ENCODE measurements at places on chromosomes 11 and 22.

GRCh38 chr11:41861838-41862237, 402.4 kb upstream of the LRRC4C start:
- DNase-seq: no peak

DNA sequence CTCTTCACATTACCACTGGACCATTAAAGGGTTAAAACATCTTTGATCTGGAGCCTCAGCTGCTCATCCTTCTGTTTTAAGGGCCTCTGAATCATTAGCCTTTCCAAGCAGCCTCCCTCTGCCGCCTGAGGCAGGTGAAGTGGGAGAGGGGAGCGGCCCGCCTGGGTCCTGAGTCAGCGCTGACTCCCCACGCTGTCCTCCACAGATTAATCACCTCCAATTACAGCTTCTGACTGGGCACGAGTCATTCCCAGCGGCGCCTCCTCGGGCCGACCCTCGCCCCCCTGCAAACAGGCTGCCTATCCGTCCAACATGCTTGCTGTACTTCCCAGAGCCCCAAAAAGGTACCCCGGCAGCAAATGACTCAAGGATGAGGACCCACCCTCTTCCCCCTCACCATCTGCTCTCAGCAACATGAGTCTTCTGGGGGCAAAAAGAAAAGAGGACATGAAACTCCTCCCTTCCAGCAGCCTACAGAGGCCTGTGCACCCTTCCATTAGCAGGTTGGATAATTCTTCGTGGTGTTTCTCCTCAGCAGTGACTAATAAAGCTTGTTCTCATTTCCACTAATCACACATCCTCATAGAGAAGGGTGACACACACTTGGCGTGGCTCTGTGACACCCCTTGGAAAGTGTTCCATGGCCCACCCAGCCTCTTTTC, 44.3 kb upstream of the JAM3 start:
- DNase-seq: no peak

- DNase-seq: no peak
These were observed 118.3 kb downstream of the FAT3 start for GRCh38 chr11:92342886-92343285.

DNA sequence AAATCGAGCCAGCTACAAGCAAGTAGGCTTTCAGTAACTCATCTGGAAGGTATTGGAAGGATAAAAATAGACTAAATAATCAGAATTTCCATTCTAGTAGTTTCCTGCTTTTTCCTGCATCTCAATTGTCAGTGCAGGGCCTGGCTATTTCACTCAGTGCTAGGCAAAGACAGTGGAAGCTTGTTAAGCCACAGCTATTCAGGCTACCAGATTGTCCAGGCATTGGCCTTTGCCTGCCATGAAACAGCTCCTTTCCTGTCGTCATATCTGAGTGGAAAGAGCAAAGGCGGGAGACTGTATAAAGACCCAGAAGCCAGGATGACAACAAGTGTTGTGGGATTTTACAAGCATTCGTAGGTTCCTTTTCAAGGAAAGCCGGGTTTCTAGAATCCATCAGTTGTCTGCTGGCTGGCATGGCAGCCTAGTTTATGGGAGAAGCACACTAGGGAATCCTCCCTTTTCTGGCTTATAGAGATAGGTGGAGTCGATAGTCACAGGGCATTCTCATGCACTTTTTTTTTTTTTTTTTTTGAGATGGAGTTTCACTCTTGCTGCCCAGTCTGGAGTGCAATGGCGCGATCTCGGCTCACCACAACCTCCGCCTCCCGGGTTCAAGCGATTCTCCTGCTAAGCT, 2.0 kb upstream of the TNRC6B start:
- DNase-seq: no peak

GRCh38 chr22:40434106-40434505, 63.7 kb downstream of the SGSM3 start:
- DNase-seq: no peak

DNA sequence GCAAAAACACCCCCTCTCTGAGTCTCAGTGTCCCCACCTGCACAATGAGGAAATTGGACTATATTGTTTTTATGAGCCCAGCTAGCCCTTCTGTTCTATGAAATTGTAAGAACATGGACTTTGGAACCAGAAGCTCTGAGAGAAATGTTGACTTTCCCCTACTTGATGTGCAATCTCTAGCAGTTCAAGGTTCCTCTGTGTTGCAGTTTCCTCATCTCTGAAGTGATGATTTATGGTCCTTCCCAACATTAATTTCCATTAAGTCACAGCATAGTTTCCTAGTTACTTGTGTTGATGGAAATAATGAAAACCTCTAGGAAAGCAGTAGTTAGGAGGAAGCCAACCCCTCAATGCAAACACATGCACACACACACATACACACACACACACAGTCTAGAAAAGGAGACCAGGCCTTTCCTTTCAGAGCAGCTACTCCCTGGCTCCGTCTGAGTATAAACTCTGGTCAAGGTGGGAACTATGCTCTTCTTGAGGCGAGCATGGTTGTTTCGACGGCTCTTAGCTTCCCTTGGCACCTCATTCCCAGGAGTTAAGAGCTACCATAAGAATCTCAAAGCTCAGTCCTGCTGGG, 518.4 kb downstream of the SOX6 start:
- DNase-seq: no peak

All from dorsolateral prefrontal cortex (tissue), 122 donors.